Activated CD8-positive, alpha-beta memory T cell treated with anti-CD3 and anti-CD28 coated beads for 1 hour (primary cell): ENCODE measurements at places on chromosomes 3 and 15.

DNA sequence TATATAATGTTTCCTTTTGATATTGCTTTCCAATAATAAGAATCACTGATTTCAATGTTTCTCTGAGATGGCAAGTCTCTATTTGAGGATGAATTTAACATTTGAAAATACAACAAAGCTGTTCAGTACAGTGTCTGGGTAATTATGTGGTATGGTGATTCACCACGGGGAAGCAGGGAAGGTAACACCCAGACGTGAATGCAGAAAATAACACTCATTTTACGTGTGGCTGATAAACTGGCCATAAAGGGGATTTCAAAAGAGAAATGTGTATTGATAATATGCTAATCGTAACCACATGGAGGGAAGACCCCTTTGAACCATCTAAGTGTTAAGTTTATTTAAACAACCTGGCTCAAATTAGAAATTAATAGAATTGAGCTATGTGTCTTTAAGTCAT is 344.6 kb downstream of the GRM7 start:
- no peak for DNase-seq

DNA sequence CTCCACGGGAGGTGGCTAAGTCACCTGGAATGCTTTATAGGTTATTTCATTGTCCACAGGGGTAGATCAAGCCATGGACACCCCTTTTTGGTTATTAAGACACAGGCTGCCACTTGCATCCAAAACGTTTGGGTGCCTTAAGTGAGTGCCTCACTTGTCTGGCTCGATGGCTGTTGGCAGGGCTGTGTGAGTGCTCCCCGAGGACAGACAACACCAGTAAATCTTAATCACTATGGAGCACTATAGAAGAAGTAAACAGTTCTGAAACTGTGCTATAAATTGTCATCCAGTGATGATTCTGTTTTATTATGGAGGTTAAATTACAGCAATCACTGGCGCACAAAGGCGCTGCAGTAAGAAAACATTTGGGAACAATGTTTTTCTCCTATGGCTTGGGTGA is 215.5 kb downstream of the CACNA2D3 start:
- DNase-seq = no peak

DNA sequence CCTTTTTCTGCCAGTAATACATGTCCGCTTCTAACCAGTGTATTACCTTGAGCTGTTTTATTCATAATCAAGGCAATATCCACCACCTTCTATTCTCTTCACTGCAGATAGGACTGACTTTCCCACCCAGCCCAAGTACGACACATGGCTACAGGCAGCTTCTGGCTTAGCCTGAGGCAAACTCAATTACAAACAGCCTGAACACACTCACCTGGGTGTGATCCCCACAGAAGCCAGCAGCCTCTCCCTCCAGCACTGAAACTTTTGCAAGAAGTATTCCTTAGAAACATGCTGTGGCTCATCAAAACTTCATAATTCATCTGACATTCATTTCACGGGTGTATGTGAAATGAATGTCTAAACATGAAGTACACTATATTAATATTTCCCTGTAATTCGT is 13.5 kb upstream of the KCNMB3 start:
- no peak for DNase-seq

GRCh38 chr15:79595995-79596622 is 164.0 kb downstream of the MINAR1 start:
- DNase-seq = no peak

- DNase-seq = no peak
Observed at GRCh38 chr3:186411994-186412393, 50.0 kb upstream of the DGKG start.

- DNase-seq = no peak
Observed at GRCh38 chr3:58494107-58494506, 2.2 kb downstream of the KCTD6 start.
